ENCODE measurements at places on chromosomes 2 and 18.

DNA sequence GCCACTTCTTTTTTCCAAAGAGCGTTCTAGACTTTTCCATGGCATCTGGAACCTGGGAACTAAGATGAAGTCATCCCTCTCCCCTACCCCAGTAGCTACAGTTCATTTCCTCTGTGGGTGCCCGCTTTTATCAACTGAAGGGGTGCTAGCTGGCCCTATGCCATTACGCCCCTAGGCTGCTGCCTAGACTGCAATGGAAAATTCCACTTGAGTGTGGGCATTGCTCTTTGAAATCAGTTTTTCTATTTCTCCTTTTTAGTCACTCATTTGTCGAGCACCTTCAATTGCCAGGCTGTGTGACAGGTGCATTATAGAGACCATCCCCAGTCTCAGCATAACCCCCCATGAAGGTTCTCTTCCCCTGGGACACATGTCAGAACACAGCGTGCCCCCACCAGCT lies 7.3 kb downstream of the TEX51 start:
- DNase-seq: no peak

- DNase-seq: no peak
Measured at GRCh38 chr2:51289045-51289444, 257.1 kb upstream of the NRXN1 start.

DNA sequence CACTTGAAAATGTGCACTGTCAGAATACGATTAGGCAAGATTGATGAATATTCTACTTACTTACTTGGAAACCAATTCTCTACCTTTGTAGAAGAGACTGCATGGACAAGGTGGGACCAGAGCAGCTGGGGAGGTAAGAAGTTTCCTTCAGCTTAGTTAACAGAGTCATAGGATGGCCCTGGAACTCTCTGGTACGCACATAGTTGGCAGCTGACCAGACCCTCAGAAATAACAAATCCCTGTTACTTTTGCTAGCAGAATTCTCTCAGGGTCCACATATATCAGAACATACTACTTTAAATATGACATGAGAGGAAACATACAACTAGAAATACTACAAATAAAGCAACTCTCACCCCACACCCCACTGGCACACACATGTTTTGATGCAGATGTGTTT lies 24.8 kb upstream of the STAT1 start:
- peak; percentile 73 for DNase-seq

DNA sequence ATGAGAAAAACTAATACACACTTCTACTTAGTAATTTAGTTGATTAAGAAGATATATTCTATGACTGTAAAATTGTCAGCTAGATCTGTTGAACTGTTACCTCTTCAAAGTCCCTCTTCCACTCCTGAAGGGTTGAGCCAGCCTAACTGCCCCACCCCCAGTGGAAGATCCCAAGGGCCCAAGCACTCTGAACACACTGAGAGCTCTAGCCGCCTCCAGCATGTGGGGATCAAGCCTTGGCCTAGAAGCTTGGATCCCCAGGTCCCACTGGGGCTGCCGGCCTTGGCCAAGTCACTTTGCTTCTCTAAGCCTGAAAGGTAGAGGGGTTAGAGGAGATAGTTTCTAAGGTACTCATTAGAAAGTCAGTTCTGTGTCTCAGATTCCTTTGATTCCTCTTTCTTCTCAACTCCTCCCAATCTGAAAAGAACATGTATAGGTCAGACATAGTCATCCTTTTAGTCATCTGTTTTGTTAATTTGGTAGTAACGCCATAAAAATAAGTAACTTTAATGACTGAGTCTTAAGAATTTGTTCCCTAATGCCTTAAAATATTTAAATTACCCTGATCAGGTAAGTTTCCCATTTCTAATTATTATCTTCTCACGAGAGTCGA lies 5.6 kb downstream of the CPSF3 start:
- DNase-seq: no peak

DNA sequence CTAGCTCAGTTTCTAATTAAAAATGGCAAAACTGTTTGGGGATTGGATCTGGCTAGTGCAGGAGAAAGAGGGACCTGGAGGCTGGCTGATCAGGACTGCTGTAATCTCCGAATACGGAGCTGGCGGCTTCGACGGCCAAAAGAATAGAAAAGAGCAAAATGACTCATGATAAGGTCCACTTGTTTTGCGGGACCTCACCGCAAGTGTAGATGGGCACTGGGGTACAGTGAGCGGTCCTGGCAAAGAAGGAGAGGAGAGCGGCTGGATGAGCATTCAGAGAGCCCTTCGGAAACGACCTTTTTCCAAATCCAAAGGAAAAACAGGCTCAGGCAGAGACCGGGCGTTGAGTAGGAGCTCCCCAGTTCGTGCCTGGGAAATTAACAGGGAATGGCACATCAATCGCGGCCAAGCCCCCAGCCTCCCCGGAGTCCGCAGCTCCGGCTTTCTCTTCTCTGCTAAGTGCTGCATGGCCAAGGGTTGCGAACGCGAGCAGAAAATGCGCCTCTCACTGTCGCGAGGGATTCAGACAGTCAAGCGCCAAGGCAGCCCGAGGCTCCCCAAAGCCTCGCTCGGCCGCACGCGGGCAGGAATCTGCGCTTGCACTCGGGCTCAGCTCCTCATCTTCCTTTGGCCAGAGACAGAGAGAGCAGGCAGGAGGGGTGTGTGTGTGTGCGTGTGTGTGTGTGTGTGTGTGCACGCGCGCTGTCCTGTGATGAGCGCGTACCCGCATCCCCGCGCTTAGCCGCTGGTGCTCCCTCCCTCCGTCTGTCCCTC lies 1.8 kb downstream of the DCC start:
- DNase-seq: no peak

DNA sequence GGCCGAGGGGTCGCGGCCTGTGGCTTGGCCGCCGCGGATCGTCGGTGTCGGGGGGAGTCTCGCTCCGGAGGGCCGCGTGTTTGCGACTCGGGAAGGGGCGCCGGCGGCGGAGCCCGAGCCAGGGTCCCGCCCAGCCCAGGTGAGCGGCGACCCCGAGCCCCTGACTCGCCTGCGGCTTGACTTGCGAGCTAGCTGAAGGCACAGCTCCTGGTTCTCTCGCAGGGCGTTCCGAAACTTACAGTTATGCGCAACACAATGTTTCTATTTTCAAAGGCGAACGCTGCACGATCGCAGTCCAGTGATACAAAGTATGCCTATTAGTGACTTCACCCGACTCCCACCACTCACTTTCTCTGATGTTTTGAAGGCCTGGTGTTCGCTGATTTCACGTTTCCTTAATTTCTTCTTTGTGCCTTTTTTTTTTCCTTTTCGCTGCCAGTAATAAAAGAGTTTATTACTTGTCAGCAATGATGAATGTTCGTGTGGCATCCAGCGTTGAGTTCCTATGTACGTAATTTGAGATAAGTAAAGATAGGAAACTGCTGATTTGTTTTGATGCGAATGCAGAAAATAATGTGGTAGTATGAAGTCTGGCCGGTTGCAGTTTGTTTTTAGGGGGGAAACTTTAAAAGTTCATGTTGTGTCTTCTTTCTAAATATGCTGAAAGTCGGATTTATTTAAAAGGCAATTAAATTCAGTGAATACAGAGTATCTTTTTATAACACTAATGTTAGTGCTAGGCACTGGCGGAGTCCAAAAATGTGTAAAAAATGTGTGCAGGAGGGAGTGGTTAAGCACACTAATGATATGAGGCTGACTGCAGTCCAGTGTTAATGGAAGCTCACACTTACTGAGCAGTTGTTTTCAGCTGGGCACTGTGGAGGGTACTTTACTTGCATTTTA lies 706 bp downstream of the UBXN2A start:
- DNase-seq: peak; percentile 68

DNA sequence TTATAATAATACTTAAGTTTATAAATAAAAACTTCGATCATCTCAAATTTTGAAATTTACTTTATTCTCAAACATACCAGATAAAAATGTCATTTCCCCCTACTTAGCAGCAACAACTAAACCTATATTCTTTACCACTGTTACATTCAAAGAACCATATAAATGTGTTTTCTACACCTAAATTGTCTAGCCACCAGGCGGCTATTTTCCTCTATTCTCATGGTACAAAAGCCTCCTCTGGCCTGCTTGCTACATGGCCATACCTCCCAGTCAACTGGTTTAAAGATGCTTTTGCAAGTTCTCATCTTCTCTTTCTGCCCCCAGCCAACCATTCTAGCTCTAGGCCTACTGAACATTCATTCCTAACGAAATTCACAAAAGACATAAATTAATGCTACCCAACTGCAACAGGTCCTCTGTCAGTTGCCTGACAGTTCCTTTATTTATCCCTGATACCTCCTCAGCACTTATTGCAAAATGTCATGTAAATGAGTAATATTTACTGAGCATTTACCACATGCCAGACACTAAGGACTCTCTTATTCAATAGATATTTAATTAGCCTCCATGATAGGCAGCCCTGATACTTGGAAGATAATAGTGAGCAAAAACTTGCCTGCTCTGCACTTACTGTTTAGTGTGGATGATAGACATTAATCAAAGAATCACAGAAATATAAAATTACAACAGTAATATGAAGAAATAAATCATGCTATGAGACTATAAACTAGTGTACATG lies 5.0 kb downstream of the C1D start:
- no peak for DNase-seq

DNA sequence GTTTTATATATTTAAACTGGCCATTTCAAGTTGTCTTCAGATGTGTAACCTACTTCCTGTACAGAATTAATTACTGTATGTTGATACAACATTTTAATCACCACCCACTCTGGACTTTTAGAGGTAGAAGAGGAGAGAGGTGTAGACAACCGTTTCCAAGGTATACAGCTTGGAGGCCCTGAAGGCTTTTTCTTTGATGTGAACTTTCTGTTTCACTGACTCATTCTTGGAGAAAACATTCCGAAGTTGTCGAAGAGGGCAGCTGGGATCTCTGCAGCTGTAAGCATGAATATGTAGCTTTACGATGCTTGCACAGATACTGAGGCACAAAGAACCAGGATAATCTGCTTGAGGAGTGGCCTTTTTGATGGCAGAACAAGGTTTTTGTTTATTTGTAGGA lies 137.0 kb downstream of the NCKAP5 start:
- DNase-seq: peak; percentile 57

GRCh38 chr2:3217646-3218045 lies 160.0 kb downstream of the EIPR1 start:
- no peak for DNase-seq

- DNase-seq: peak; percentile 73
Measured at GRCh38 chr2:213187833-213188532, 36.6 kb upstream of the IKZF2 start.

DNA sequence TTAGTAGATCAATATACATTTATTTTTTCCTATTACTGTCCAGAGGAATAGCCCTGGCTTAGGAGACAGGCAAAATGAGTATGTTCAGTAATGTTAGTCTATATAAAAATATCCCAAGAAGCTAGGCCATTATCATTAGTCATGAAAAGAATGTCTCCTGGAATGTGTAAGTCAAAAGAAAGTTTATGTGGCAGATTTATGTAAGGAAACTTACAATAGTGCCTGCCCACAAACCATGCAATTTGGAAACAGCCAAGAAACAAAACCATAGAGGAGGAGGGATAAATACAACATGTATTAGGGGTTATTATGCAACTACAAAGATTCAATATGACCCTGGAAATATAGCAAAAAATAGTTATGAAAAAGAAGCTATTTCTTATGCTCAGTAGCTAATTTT lies 96.3 kb downstream of the NOL4 start:
- DNase-seq: peak; percentile 28

DNA sequence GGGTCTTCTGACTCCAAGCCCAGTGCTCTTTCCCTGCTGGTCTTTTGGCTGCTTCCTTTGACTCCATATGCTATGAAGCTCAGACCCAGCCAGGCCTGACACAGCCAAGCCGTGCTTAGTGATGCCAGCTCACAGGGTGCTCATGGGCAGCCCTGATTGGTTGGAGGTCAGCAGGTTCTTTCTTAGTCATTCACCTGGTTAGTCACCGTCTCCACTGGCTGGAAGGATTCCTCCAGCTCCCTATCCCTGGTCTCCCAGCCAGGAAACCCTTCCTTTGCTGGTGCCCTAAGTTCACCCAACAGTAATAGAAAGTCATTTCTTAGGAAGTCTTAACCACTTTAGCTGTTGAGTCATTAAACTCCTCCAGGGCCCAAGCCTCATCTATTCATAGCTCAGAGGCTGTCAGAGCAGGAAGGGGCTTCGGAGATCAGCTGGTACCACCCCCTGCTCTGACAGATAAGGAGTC lies 3.9 kb downstream of the KCNK3 start:
- peak; percentile 77 for DNase-seq

- DNase-seq: no peak
Measured at GRCh38 chr2:119857742-119858141, 98.0 kb downstream of the PTPN4 start.

DNA sequence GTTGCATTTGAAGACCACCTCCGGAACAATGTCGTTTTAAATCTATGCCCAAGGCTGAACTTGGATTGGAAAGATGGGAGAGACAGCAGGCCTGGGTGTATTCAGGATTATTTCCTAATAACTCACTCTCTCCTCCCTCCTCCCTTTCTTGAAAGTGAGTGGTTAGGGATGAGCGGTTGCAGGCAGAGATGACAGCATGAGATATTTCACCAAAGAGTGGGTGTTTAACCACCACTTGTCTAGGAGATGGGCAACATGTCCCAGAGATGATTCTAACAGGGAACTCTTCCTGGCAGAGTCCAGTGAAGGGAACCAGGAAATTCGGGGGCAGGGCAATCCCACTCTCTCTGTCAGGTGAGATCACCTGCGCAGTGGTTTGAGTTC lies 123.2 kb downstream of the KCTD1 start:
- DNase-seq: peak; percentile 23

GRCh38 chr2:222049946-222050345 lies 248.9 kb downstream of the PAX3 start:
- peak; percentile 45 for DNase-seq

DNA sequence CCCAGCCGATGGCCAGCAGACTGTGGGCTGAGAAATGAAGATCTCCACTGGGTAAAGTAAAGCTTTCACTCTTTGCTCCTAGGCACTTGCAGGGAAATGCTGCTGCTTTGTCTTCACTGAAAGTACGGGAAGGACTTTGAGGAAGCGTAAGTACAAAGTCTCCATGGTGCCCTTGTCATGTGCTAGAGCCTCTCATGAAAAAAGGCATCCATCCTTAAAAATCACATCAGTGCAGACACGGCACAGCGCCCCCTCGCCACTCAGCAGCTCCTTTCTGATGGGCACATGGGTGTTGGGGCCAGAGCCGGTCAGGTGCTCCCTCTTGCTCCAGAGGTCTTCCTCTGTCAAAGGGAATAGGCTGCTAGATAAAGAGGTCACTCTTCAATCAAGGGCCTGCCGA lies 109.0 kb upstream of the STPG4 start:
- DNase-seq: no peak

- DNase-seq: no peak
Measured at GRCh38 chr18:22790545-22791309, 142.4 kb upstream of the RBBP8 start.

DNA sequence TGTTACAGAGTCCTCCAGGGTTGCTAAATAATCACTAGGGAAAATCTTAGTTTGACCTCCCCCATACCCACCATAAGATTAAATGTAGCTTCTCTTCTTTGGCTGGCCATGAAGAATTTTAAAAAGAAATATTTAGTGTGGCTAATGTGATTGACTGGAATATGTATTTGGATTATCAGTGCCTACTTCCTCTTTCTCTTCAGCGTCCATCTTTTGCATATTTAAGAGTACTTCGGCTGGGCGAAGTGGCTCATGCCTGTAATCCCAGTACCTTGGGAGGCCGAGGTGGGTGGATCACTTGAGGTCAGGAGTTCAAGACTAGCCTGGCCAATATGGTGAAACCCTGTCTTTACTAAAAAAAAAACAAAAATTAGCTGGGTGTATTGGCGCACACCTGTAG lies 28.8 kb downstream of the ADAM23 start:
- DNase-seq: no peak

- peak; percentile 53 for DNase-seq
Measured at GRCh38 chr18:62555135-62555534, 32.3 kb downstream of the ZCCHC2 start.

- DNase-seq: no peak
Measured at GRCh38 chr2:9979977-9980376, 28.5 kb downstream of the GRHL1 start.
